Natural killer cell (primary cell): ENCODE measurements at places on chromosomes 4 and X.

- H3K27ac ChIP-seq = no peak overlapping the region
- H3K4me3 ChIP-seq = no peak overlapping the region
- H3K36me3 ChIP-seq = no peaks in the 10 kb centered on the region
- no peak for DNase-seq
Observed at GRCh38 chrX:17410651-17411050, 35.7 kb downstream of the NHS start.

DNA sequence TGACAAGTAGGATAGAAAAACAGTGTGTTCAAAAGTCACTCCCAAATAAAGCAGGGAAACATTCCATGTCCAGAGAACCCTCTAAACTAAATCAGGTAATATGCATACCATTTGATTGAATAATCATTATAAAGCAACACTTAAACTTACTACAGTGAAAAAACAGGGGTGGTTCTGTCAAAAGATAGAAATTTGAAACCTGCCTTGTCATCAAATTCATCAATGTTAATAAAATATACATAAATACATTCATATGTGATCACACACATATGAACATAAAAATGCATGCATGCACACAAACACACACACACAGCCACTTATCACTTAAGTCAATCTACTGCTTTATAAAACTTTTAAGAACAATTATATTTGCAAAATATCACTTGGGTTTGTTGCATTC lies 485.8 kb upstream of the TECRL start:
- no peak overlapping the region for H3K27ac ChIP-seq
- H3K4me1 ChIP-seq = no peaks in the 10 kb centered on the region
- no peak for DNase-seq
- no peak overlapping the region for H3K4me3 ChIP-seq
- no peaks in the 10 kb centered on the region for H3K27me3 ChIP-seq
- H3K36me3 ChIP-seq = no peaks in the 10 kb centered on the region

DNA sequence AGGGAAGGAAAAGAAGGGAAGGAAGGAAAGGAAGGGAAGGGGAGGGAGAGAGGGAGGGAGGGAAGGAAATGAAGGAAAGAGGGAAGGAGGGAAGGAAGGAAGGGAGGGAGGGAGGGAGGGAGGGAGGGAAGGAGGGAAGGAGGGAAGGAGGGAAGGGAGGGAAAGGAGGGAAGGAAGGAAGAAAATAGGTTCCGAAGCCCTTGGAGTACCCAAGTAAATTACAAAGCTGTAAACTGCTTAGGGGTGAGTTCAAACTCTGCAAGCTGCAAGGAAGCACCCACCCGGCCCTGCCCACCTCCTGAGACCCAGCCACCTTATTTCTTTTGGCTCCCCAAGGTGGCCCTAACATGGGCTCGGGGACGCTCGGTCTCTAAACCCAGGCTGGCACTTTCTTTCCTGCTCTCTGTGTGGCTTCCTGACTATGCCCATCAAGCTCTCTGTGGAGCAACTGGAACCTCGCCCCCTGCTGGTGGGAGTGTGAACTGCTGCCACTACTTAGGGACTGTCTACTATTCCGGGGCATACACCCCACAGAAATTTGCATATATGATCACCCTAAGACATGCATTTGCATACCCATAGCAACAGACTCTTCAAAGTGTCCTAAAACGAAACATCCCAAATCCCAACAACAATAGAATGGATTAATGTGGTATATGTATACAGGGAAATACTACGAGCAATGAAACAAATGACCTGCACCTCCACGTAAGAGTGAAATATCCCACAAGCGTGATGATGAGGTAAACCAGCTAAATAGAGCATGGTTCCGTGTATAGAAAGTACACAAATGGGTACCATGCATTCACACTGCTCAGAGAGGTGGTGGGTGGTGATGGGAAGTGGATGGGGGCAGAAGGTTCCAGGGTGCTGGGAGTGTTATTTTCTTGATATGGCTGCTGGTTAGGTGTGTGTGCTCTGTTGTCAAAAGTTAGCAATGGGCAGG lies 151.7 kb upstream of the TBL1X start:
- no peaks in the 10 kb centered on the region for H3K36me3 ChIP-seq
- H3K4me3 ChIP-seq = no peak overlapping the region
- H3K4me1 ChIP-seq = peaks cover 15% of the 10 kb centered on the region

DNA sequence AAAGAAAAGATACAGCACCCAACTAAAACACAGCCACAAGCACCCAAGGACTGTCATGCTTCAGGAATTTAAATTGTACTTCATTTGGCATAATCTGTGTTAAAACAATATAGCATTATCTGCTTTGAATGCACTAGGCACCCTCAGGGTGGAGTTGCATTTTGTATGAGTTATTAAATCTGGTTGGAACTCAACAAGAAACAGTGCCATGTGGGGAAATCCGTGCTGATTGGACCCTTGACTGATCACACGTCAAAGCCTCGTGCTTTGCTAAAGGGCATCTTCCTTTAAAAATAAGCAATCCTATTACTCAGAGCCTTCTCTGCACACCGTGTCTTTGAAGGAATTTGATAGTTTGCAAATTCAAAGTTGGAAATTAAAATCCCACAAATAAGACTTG lies 35.4 kb downstream of the IGFBP7 start:
- no peak for DNase-seq
- H3K36me3 ChIP-seq = no peaks in the 10 kb centered on the region
- no peak overlapping the region for H3K27ac ChIP-seq
- no peak overlapping the region for H3K4me3 ChIP-seq
- no peaks in the 10 kb centered on the region for H3K27me3 ChIP-seq
- peaks cover 10% of the 10 kb centered on the region for H3K4me1 ChIP-seq

DNA sequence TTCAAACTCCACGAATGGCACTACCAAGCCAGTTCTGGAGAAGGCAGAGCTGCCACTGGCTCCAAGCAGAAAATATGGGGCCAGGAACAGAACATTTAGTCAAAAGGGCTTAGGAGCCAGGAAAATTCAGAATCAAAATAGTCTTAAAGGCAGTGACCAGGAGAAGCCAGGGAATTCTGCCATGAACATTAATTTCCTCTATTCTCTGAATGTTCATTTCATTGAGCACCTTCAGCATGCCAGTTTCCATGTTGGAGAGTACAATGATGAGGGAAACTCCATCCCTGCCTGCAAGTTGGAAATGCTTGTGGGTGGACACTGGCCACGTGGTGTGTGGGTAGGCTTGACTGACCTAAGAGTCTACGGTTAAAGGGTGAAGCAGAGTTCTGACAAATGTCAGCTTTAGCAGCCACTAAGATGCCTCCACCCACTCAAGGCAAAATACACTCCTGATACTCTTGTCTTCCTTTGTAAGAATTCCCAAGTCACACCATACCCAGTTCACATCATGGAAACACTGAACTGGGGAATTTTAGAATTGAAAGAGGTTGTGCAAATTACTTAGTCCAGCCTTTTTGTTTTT lies 190.1 kb upstream of the C1QTNF7 start:
- DNase-seq = no peak
- peaks cover 15% of the 10 kb centered on the region for H3K4me1 ChIP-seq
- no peaks in the 10 kb centered on the region for H3K36me3 ChIP-seq
- no peak overlapping the region for H3K4me3 ChIP-seq
- H3K27me3 ChIP-seq = no peaks in the 10 kb centered on the region

GRCh38 chr4:2570551-2571222 lies 34.2 kb downstream of the FAM193A start:
- H3K4me3 ChIP-seq = no peak overlapping the region
- DNase-seq = peak; percentile 72
- H3K27ac ChIP-seq = peak overlapping the region; percentile 60
- no peaks in the 10 kb centered on the region for H3K36me3 ChIP-seq
- peaks cover 17% of the 10 kb centered on the region for H3K4me1 ChIP-seq

DNA sequence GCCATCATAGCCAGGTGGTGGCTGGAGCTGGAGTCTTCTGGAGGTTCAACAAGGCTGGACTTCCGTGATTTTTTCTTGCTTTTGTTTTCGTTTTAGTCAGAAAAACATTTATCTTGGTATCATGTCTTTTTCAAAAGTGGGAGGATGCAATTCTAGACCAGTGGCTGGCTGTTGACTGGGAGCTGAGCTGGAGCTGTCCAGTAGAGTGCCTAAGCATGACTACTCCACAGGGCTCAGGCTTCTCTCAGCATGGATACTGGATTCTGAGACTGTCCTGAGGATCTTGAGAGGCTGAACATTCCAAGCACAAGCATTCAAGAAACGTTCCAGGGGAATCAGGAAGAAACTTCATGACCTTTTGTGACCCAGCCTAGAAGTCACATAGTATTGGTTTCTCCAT lies 598.1 kb downstream of the MID1IP1 start:
- no peak overlapping the region for H3K27ac ChIP-seq
- H3K36me3 ChIP-seq = no peaks in the 10 kb centered on the region
- H3K27me3 ChIP-seq = no peaks in the 10 kb centered on the region

GRCh38 chrX:30504309-30504708 lies 73.3 kb downstream of the TASL start:
- no peak overlapping the region for H3K27ac ChIP-seq
- DNase-seq = peak; percentile 30
- no peaks in the 10 kb centered on the region for H3K4me1 ChIP-seq
- no peaks in the 10 kb centered on the region for H3K36me3 ChIP-seq

- no peaks in the 10 kb centered on the region for H3K27me3 ChIP-seq
- H3K4me3 ChIP-seq = no peak overlapping the region
- no peak overlapping the region for H3K27ac ChIP-seq
- no peak for DNase-seq
- H3K36me3 ChIP-seq = no peaks in the 10 kb centered on the region
Observed at GRCh38 chr4:95949136-95949765, 109.4 kb downstream of the PDHA2 start.

- H3K4me1 ChIP-seq = no peaks in the 10 kb centered on the region
- DNase-seq = no peak
- H3K4me3 ChIP-seq = no peak overlapping the region
- no peak overlapping the region for H3K27ac ChIP-seq
Observed at GRCh38 chr4:60656171-60656570, 544.0 kb upstream of the ADGRL3 start.

- no peaks in the 10 kb centered on the region for H3K27me3 ChIP-seq
- H3K4me3 ChIP-seq = no peak overlapping the region
- no peak overlapping the region for H3K27ac ChIP-seq
- H3K4me1 ChIP-seq = no peaks in the 10 kb centered on the region
Observed at GRCh38 chrX:81294101-81294500, 92.2 kb downstream of the SH3BGRL start.

DNA sequence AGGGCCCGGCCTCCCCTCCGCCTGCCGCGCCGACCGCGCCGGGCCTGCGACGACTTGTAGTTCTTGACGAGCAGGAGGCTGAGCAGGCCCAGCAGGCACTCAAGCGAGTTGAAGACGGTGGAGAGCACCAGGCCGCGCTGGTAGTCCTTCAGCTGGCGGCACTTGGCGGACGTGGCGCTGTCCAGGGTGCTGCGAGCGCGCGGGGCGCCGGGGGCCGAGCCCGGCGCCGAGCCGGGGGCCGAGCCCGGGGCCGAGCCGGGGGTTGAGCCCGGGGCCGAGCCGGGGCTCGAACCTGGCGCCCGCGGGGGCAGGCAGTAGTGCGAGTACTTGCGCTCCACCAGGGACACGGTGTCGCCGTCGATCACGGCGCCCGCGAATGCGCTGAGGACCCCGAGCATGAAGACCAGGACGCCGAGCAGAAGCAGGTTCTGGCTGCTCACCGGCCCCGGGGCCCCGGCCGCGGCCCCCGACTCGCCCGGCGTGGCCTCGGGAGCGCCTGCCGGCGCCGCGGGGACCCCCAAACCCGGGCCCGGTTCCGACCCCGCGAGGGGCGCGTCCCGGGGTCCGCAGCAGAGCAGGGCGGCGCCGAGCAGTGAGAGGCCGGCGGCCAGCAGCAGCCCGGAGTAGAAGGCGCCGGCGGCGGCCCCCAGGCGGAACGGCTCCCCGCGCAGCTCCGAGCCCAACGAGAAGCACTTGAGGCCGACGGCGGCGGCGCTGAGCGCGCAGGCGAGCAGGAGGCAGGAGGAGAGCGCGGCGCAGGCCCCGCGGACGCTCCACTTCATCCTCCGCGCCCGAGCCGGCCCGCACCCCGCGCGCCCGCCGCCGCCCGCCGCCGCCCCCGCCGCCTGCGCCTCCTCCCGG lies 584 bp downstream of the TMEM271 start:
- DNase-seq = peak; percentile 12
- no peak overlapping the region for H3K27ac ChIP-seq
- H3K36me3 ChIP-seq = no peaks in the 10 kb centered on the region
- peaks cover 34% of the 10 kb centered on the region for H3K27me3 ChIP-seq

- no peak overlapping the region for H3K27ac ChIP-seq
- H3K4me3 ChIP-seq = no peak overlapping the region
- no peaks in the 10 kb centered on the region for H3K27me3 ChIP-seq
- DNase-seq = no peak
- H3K36me3 ChIP-seq = no peaks in the 10 kb centered on the region
- H3K4me1 ChIP-seq = no peaks in the 10 kb centered on the region
Observed at GRCh38 chr4:168138143-168138542, 45.8 kb downstream of the ANXA10 start.

- peak overlapping the region; percentile 34 for H3K4me3 ChIP-seq
- no peaks in the 10 kb centered on the region for H3K36me3 ChIP-seq
- peak; percentile 45 for DNase-seq
- H3K27me3 ChIP-seq = peaks cover 18% of the 10 kb centered on the region
- peaks cover 30% of the 10 kb centered on the region for H3K4me1 ChIP-seq
- H3K27ac ChIP-seq = no peak overlapping the region
Observed at GRCh38 chr4:24472514-24473308, 111.6 kb downstream of the DHX15 start.

DNA sequence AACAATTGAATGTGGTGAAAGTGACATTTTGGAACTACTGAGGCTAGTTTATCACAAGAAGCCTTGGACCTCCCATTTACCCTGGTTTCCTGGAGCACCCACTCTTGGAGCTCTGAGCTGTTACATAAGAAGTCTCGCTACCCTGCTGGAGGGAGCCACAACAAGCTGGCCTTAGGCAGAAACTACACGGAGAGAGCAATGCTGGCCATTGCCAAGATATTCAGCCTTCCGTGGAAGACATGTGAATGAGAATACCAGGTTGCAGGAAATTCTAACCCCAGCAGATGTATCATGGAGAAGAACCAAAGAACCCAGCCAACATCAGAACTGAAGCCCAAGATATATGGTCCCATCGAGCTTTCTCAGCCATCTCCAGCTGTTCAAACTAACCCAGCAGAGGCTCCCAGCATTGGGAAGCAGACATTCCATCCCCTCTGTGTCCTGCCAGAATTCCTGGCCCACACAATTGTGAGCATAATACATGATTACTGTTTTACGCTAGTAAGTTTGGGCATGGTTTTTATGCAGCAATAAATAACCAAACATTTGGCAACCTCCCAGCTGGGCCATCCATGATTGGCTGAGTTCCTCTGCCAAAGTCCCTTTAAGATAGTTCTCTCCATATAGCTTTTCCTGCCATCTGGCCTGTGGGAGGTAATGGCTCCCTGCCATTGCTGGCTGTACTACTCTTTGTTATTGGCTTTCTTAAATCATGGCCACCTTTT lies 17.9 kb upstream of the PDE5A start:
- H3K27me3 ChIP-seq = no peaks in the 10 kb centered on the region
- no peaks in the 10 kb centered on the region for H3K4me1 ChIP-seq
- no peak overlapping the region for H3K4me3 ChIP-seq
- H3K27ac ChIP-seq = no peak overlapping the region

DNA sequence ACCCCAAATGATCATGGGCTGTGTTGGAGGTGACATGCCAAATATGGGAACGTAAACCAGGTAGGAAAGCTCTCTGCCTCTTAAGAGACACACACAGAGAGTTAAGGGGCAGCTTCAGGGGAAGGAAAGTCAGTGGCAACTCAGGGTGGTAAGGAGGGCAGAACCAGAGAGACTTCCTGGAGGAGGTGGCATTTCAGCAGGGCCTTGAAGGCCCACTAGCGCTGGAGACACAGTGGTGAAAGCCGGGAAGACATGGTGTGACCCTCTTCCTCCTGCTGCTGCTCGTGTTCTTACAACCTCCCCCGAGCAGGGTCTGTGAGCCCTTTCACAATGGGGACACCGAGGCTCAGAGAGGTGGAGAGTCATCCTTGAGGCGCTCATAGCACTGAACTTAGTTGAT lies 68.2 kb downstream of the SORCS2 start:
- no peak overlapping the region for H3K27ac ChIP-seq
- no peaks in the 10 kb centered on the region for H3K36me3 ChIP-seq
- no peak overlapping the region for H3K4me3 ChIP-seq
